NCI-H1417 (cell line): ENCODE measurements at places on chromosomes 1 and 21.

DNA sequence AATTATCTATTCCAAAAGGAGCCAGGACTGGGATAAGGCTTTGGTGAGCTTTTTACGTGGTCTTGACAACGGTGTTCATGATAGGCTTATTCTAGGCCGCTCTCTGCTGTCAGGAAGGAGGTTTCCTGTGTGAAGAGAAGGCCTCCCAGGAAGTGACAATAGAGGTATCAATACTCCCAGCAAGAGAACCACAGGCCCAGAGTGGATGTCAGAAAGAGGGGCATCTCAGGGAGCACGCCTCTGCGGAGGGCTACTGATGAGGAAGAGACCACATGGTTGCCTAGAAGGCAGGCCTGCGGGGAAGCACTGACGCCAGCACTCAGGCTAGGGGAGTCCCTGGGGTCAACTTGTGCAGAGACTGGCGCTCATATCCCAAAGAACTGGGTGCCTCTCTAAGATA lies 60.4 kb downstream of the ITPKB start:
- DNase-seq, result no peak

DNA sequence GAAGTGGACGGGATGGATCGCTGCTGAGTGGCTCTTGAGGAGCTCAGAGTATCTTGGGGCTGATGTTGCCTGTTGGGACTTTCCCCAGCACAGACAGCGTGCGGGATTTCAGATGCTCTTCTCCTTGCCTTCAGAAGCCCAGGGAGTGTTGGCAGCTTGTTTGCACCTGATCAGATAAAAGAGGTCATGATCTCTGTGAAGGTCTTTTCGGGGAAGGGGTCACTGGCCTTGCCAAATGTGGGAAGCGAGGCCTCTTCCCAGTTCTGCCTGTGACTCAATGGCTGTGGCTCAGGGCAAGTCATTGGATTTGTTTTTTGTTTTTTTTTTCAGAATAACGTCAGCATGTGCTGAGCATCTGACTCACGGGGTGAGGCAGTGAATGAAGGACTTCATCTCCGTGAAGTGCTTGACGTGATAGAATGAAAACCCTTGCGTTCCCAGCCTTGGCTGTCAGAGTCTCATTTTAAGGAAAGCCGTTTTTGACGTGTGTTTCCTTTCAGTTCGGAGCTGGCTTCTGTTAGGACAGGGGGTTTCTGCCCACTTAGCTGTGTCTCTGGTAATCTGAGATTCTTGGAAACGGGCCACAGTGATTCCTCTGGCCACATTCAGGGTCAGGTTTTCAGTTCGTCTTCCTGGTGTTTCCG lies 46.7 kb downstream of the GALNT2 start:
- DNase-seq, result no peak

GRCh38 chr1:110508028-110508940 lies 10.7 kb downstream of the KCNA10 start:
- no peak for DNase-seq

DNA sequence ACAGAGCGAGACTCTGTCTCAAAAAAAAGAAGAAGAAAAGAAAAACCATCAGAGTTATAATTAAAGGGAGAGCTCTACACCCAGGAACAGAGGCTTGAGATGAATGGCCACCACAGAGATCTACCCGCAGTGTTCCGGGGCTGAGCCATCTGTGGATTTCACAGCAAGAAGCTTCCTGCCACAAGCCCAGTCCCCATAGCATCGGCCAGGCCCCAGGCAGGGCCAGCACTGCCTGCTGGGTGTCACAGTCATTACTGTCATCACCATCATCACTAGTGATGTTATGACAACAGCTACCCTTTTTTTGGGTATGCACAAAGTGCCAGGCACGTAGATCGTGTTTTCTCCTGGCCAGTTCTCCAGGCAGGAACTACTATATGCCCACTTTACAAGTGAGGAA lies 111.6 kb upstream of the VAMP3 start:
- DNase-seq, result no peak

GRCh38 chr1:236235116-236235515 lies 46.6 kb downstream of the ERO1B start:
- no peak for DNase-seq

DNA sequence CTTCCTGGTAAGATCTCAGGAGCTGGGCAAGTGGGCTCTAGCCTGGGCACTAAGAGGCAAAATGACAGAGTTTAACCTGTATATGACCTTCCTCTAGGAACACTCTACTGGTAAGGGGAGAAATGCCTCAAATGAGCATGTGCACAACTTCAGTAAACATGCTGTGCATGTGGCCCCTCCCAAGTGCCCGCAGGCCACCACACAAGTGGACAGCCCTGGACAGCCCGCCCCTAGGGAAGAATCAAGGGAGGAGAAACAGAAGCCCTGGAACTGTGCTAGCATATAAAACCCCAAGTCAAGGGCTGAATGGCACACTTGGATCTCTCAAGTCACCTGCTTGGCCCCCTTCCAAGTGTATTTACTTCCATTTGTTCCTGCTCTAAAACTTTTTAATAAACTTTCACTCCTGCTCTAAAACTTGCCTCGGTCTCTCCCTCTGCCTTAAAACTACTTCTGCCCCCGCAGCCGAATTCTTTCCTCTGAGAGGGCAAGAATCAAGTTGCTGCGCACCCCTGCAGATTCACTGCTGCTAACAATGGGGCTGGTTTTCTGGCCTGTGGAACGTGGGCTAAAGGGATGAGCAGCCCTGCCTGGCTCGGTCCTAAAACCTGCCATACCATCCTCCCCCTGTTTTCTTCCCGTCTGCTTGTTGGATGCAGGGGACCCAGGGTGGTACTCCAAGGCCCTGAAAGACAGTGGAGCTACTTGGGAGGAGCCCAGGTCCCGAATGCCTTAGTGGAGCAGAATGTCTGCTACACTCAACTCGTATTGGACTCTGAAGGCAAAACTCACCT lies 93.5 kb downstream of the IER5 start:
- DNase-seq, result peak; percentile 47

GRCh38 chr1:35316264-35316663 lies 47.8 kb downstream of the ZMYM4 start:
- DNase-seq, result no peak

- DNase-seq, result no peak
Observed at GRCh38 chr21:45926281-45926680, 55.3 kb upstream of the COL6A1 start.

DNA sequence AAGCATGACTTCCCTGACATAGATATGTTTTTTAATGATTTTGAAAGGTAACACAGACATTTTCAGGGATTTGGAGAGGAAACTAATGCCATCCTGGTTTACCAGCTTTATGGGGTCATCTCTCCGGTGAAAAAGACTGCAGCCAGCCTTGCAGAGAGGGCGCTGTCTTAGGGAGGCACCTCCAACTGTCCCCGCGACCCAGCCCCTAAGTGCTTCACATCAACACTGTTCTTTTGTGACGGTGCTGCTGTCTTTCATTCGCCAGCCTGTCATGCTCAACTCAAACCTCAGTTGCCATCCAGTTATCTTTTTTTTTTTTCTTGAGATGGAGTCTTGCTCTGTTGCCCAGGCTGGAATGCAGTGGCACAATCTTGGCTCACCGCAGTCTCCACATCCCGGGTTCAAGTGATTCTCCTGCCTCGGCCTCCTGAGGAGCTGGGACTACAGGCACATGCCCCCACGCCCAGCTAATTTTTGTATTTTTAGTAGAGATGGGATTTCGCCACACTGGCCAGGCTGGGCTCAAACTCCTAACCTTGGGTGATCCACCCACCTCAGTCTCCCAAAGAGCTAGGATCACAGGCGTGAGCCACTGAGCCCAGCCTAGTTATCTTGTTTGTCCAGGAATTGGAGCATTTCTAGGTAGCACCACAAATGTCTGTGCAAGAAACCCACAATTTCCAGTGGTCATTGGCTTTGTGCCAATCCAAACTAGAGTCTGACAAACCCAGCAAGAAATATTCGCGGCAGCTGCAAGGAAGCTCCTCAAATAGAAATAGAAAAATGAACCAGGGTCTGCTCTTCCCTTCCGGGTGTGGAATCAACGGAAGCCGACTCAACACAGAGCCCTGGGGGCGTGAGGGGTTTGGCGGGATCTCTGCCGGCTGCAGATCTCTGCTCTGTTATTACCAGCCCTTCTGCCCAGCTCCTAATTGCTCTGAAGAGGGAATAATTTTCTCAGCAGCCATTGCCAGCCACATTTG lies 24.2 kb downstream of the PDE9A start:
- peak; percentile 86 for DNase-seq

GRCh38 chr1:151133018-151133806 lies 13.2 kb downstream of the SEMA6C start:
- no peak for DNase-seq

GRCh38 chr1:46219551-46220520 lies 16.7 kb downstream of the LURAP1 start:
- DNase-seq, result no peak

- DNase-seq, result peak; percentile 78
Observed at GRCh38 chr1:45979074-45979777, 153.2 kb downstream of the PIK3R3 start.

GRCh38 chr1:214862421-214862820 lies 220.1 kb upstream of the KCNK2 start:
- no peak for DNase-seq
